ENCODE measurements at places on chromosomes 3 and 15.

DNA sequence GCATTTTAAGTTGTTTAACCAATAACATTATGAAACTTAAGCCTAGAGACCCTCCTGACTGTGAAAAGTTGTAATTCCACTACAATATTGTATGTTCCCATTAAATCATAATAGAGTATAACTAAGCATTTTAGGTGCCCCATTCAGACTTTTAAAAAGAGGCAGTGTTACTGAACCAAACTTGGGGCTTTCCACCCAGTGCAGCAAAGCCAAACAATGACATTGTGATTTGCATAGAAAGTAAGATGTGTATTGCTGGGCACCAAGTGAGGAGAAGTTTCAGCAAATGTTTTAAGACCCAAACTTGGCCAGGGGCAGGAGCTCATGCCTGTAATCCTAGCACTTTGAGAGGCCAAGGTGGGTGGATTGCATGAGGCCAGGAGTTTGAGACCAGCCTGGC lies 706.2 kb downstream of the GRM7 start:
- DNase-seq, result no peak

GRCh38 chr3:51929420-51930003 lies 12.2 kb downstream of the RRP9 start:
- DNase-seq, result no peak

GRCh38 chr3:37068031-37068430 lies 74.7 kb downstream of the MLH1 start:
- no peak for DNase-seq

DNA sequence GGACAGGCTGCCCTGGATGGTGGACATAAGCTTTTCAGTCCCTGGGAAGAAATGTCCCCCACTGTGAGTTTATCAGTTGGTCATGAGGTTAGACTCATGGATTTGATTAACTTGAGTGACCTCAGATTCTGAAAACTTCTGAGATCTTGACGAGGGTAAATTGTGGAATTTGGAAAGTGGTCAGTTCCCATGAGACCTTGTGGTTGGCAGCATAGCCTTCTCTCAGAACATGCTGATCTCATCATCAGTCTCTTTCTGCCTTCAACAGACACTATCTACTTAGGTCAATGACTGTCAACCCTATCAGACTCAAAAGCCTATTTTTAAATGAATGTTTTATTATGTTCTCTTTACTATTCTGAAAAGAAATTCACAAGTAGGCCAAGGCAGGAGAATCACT lies 45.6 kb upstream of the NDUFB4 start:
- no peak for DNase-seq

- DNase-seq, result no peak
Observed at GRCh38 chr3:158774965-158775364, 26.9 kb upstream of the MFSD1 start.

- DNase-seq, result no peak
Observed at GRCh38 chr15:62391641-62392262, 226.7 kb upstream of the C2CD4B start.

- no peak for DNase-seq
Observed at GRCh38 chr3:66504850-66505641, 4.2 kb upstream of the LRIG1 start.

- no peak for DNase-seq
Observed at GRCh38 chr3:55893045-55893664, 406.0 kb upstream of the WNT5A start.

DNA sequence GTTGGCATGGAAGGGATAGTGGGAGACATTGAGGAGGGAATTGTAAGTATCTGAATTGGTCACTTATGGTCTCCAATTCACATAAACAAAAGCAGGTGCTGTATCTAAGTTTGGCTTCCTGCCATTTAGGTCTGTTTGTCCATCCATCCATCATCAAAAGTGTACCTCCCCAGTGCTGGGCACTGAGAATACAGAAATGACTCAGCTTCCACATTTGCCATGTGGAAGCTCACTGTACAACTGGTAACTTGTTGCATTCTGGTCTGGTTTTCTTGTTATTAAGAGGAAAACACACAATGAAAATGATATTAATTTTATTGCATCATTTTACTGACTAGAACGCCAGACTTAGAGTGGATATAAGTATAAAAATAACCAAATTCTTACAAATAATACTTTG lies 30.9 kb upstream of the MUC13 start:
- DNase-seq, result peak; percentile 39

DNA sequence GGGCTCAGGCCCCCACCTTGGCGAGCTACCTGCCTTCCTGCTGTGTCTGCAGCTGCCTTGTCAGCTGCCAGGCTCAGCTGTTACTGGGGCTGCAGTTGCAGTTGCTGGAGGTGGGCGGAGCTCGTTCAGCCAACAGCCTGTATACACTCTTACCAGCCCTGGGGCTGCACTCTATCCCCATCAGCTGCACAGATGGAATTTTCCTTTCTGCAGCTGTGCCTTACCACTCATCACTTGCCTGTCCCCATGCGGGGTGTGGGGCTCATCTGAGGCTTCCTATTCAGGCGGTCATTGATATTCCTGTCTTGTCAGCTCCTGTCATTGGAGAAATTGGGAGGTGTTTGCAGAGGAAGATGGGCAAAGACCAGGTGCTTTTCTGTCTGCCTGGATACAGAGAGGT lies 9.1 kb upstream of the SYN2 start:
- DNase-seq, result peak; percentile 89

- no peak for DNase-seq
Observed at GRCh38 chr3:143384076-143384475, 264.5 kb downstream of the CHST2 start.

- peak; percentile 20 for DNase-seq
Observed at GRCh38 chr3:85005946-85006345, 47.2 kb downstream of the CADM2 start.

DNA sequence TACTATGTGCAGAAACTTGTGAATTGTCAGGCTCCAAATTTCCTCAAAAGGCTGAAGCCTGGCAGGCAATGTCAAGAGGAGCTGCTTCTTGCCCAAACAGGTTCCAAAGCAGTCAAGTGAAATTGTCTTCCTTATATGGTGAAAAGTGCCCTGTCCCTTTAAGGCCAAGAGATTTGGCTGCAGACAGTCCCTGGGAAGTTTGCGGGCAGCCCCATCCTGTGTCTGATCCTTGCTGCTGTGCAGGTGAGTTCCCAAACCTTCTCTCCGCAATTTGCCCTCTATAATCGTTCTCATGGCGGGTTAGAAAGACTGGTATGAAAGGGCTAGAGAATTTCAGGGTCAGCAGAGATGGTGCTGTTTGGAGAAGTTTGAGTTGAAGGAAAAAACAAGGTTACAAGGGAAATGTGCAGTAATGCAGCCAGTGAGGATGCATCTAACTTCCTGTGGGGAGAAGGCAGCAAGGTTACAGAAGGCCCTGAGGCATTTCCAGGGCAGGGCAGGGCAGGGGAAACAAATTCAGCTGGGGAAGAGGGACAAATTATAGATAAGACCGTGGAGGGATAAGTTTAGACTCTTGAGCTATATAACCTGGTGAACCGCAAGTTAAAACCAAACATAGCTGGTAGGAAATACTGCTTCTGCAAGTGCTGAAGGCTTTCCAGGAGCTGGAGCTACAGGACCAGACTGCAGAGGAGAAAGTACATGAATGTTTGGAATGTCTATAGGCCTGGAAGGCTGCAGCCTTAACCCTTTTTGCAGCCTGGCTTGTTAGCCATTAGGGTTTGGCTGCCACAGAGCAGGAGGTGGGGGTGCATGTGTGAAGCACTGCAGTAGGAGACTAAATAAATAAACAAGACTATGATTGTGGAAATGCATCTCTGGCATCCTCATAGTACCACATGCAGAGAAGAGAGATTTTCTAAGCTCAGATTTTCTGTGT lies 256.2 kb upstream of the IL12A start:
- no peak for DNase-seq

GRCh38 chr3:23832523-23832922 lies 26.8 kb downstream of the UBE2E1 start:
- no peak for DNase-seq

DNA sequence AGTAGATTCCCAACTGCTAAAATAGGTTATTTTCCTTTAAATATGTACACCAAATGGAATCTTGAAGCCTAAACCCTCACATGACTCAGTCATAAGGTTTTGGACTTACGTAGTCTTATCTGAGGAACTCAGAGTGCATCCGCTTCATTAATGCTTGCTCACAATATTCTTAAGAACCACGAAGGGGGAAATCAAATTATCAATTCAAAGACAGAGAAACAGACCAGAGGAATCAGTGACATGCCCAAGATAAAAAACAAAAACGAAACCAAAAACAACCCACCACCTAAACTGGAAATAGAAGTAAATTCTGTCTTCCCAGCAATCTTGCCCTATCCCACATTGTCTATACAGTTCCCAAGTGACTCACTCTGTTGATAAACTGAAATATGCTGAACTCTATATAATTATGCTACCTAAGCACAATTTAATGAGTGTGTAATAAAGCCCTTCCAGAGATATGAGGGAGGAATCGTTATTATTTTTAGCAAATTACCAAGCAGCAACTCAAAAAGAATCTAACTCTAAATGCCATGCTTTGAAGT lies 135.4 kb upstream of the CBLB start:
- no peak for DNase-seq

DNA sequence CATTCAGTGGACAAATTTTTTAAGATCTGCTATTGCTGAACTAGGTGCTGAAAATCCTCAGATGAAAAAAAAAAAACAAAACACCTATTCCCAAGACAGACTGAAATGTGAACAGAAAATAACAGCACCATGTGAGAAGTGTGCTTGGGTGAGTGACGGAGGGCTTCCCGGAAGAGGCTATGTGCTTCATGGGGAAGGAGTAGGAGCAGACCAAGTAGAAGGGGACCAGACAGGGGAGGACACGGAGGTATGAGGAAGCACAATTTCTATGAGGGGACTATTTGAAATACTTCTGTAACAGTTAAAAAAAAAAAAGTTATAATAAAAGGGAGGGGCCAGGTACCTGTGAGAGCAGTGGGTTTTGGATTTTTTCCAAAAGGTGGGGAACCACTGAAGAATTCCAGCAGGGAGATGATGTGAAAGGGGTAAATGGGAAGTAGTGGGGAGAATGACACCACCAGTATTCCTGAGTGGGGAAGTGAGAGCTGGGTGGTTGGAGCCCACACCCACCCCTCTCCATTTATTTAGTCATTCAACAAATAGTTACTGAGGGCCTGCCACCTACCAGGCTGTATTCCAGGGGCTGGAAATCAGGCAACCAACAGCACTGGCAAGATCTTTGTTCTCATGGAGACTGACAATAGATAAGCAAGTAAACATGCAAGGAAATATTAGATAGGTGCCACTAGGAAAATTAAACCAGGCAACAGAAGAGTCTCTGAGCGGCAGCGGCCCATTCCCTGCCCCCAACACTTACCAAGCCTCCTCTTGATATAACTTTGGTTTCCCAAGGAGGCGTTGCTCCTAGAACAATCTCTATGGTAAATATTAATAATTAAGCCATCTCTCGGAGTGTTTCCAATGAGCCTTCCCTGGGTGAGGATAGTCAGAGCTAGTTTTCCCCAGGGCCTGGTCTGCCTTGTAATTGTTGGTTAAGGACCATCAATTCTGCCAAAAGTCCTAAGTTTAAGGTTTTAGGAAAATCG lies 3.8 kb upstream of the USP3 start:
- DNase-seq, result no peak

GRCh38 chr3:149751551-149751950 lies 738 bp downstream of the COMMD2 start:
- DNase-seq, result no peak

- DNase-seq, result no peak
Observed at GRCh38 chr15:61115241-61115640, 113.9 kb downstream of the RORA start.

GRCh38 chr3:178308771-178309170 lies 227.5 kb upstream of the KCNMB2 start:
- no peak for DNase-seq

- no peak for DNase-seq
Observed at GRCh38 chr3:98172621-98173020, 6.1 kb downstream of the OR5H15 start.

DNA sequence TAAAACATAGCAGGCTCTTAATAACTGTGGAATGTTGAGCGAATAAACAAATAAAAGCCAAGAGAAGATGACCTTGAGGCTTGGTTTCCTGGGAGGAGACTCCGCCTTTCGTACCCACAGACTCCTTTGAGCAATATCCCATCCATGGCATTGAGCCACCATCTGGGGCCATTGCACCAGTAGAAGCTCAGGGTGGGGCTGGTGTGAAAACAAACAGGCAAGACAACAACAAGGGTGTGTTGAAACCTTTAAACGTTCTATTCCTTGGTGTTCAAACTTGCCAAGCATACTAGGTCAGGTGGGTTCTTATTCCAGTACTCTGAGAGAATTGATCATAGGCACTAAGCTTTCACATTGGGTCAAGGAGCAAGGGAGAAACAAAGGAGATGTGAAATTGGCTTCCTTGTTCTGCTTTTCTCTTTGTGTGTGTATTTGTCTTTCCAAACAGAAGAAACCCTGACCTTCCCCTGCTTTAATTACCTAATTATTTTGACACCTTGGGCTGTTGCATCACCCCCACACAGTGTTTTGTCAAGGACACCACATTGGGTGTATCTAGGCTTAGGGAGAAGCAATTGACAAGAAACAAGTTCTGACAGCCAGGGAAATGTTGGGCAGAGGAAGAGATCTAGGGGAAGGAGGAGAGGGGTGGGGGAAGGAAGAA lies 105.1 kb upstream of the BCL6 start:
- no peak for DNase-seq

DNA sequence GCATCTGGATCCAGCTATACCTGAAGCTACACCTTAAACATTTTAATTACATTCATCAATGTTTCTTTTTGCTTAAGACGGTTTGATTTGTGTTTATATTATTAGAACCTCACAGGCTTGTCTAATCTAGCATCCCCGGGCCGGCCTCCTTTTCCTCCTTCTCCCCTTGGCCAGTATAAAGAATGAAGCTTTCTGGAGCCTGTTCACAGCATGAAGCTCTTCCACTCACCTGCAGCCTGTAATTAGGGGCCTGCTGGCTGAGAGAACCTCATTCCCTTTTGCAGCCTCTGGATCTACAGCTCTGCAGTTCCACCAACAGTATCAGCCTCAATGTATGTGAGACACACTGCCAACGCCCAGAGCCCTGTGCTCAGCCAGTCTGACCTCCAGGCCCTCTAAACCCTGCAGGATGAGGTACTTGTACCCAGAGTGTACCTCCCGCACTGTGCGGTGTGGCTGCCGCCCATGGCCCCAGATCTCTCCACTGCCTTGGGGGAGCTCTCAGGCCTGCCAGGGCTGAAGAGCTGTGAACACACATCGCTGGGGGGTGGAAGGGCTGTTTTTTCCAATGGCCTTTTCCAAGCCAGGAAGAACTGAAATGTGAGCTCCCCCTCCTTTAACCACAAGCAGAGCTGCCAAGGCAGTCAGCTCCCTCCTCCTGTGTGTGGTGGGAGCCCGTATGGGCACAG lies 114.7 kb upstream of the ALDH1A3 start:
- DNase-seq, result no peak

GRCh38 chr15:38021259-38021658 lies 86.8 kb downstream of the TMCO5A start:
- DNase-seq, result no peak

All from NCI-H345 (cell line).